Activated T-cell treated with anti-CD3 and anti-CD28 coated beads for 4 hours (primary cell): ENCODE measurements at places on chromosomes 7 and 10.
A peak's percentile ranks its signal among the peaks of the same experiment; 100 is the strongest.

DNA sequence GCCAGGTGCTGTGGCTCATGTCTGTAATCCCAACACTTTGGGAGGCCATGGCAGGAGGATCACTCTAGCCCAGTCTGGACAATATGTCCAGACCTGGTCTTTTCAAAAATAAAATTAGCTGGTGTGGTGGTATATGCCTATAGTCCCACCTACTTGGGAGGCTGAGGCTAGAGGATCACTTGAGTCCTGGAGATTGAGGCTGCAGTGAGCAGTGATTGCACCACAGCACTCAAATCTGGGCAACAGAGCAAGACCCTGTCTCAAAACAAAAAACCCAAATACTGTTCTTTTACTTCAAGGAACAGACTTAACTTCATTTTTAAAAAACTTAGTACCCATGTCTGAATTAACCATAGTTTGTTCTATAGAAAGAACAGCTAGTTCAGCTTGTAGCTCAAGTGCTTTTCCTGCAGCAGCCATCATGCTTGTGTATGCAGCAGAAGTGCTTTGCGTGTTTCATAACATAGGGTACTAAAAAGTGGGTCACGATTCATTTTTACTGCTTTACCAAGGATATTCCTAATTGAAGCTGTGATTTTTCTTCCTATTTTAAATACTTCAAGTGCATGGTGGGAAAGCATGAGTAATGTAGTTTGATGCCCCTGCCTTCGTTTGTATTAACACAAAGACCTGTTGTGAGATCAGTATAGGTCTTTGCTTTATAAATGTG is 5.9 kb downstream of the EIF4H start:
- DNase-seq, result no peak

GRCh38 chr7:115260381-115260780 is 338.5 kb downstream of the MDFIC start:
- DNase-seq, result no peak

DNA sequence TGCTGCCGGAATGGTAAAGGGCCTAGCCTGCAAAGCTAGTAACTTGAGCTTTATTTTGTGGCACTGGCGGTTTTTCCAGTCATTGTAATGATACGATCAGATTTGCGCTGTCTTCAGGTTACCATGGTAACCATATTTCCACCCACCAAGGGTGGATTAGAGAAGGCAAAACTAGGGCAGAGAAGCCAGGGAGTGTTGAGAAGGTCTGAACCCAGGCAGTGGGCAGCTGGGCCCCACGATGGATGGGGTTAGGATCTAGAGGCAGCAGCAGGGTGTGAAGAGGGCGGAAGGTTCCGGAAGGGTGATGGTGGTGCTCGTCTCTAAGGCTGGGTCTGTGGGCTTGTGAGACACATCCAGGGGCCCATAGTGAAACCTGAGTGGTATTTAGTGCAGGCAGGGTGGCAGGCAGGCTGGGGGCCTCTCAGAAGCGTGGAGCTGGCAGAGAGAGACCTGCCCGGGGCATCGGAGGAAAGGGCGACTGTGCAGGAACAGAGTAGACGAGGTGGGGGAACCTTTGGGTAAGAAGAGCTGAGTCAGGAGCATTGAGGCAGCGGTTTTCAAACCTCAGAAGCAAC is 87.9 kb upstream of the GTF2I start:
- no peak for DNase-seq

DNA sequence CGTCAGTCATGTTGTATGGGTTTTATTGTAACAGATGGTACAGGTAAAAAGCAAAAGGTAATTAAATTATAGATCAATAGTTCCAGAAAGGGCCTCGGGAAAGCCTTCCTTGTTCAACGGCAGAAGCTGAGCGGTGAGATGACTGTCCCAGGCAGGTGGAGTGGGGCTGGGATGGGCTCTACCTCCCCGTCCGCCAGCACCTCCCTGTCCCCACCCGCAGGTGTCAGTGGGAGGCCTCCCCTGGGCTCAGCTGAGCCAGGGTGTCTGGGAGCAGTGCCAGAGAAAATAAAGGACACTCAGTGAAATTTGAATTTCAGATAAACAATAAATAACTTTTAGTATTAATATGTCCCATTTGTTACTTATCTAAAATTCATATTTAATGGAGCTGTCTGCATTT is 58.9 kb downstream of the CLRN3 start:
- no peak for DNase-seq

GRCh38 chr10:116787893-116788665 is 45.7 kb upstream of the HSPA12A start:
- DNase-seq, result peak; percentile 62

DNA sequence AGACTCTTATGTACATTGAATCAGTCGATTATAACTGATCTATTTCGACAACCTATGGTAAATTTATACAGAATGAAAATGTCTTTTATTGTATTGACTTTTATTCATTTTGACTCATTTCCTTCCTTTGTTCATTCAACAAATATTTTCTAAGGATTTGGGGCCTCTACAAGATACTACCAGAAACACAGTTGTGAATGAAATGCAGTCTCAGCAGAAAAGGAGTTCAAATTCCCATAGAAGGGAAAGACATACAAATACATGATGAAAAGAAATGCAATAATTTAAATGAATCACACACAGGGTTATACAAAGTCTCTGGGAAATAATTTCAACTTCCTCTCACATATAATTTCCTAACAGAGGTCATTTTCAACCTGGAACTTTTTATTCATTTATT is 134.0 kb upstream of the SEMA3A start:
- DNase-seq, result no peak

- DNase-seq, result no peak
Observed at GRCh38 chr10:126684171-126684745, 13.8 kb upstream of the C10orf90 start.

GRCh38 chr7:16805441-16805840 is 642 bp upstream of the AGR2 start:
- no peak for DNase-seq

DNA sequence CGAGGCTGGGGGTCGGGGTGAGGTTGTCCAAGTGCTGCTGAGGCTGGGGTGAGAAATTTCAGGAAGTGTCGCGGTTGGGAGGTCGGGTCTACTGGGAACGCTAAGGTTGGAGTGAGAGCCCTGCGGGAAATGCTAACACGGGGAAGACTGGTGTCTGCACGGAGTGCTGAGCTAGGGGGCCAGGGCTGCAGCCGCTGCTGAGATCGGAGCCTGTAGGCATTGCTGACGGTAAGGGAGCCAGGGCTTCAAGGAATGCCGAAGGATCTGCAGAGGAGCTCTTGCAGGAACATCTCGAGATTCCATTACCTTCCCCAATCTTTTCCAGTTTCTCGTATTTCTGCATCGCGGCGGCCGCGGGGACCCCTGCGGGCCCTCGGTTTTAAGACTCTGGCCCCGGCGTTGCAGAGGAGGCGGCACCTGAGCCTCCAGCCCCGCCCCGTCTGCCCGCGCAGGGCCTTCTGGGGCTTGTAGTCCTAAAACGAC is at the start of gene CDK5:
Gene CDK5 (minus strand): TSS at position 392 of the 483 bp plus-strand sequence. CDS start 49 bp downstream, at position 343.
- no peak for DNase-seq
